Kidney capillary endothelial cell (primary cell): ENCODE measurements at places on chromosomes 2 and 18.

DNA sequence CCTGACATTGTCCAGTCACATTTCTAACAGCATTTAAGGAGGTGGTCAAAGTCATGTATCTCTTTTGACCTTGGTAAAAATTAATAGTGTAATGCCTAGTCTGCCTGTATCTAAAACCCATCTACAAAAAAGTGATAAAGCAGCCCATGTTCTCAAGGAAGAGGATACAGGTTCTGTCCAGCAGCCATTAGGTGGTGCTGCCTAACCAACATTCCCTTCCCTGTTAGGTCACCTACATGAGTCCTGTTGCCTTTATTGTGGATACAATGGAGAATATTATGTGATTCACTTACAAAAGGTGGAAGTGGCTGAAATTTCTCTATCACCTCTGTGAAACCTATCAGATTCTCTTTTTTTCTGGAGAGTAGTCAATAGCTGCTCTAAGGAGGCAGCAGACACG lies 52.5 kb downstream of the AQP4 start:
- peak; percentile 35 for DNase-seq

- no peak for DNase-seq
Observed at GRCh38 chr2:149586063-149586462, 1.5 kb downstream of the MMADHC start.

GRCh38 chr2:88654714-88655113 lies 27.4 kb upstream of the EIF2AK3 start:
- no peak for DNase-seq

DNA sequence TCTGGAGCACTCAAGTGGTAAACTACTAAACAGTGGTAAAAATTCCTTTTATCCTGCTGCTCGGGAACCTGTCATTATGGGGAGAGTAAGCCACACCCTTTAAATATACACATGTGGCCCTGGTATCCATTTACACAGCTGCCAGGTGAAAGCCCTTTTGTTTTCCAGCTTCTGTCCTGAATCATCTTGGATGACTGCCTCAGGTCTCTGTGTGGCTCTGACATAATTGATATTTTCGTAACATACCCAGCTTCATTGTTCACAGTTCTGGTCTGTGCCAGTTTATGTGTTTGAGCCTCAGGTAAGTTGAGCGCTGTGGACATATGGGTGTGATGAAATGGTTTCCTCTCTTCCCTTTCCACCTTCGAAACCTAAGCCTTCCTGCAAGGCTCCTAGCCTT lies 15.7 kb upstream of the TTC39C start:
- no peak for DNase-seq

- DNase-seq = no peak
Observed at GRCh38 chr2:85173909-85174308, 40.7 kb downstream of the TCF7L1 start.

- DNase-seq = no peak
Observed at GRCh38 chr18:919078-919477, 14.4 kb downstream of the ADCYAP1 start.
